ENCODE measurements at places on chromosomes 11 and 22. TPM values are rescaled to one million over a fixed set of nuclear protein-coding genes. Genes with fewer than 3 reads are reported as not detected.
A peak's percentile ranks its signal among the peaks of the same experiment; 100 is the strongest.

- DNase-seq: no peak
Observed at GRCh38 chr11:11038352-11038751, 180.5 kb upstream of the ZBED5 start.

DNA sequence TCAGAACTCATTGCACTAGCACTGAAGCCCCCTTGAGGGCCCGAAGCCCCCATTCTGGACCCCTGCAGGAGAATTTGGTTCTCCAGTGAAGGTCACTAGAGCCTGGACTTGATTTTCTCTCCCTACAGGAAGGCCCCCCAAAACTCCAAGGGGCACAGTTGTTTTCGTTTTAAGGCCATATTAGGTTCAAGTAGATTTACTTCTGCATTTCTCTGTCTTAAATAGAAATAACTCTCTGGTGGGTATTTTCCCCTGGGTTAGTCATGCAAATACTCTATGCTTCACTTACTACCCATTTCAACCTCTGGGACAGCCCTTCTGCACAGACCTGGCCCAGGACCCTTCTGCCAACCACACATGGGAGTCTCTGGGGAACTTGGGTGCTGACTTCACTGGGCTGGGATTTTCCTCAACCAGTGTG, 41.6 kb downstream of the WEE1 start:
- DNase-seq: no peak

DNA sequence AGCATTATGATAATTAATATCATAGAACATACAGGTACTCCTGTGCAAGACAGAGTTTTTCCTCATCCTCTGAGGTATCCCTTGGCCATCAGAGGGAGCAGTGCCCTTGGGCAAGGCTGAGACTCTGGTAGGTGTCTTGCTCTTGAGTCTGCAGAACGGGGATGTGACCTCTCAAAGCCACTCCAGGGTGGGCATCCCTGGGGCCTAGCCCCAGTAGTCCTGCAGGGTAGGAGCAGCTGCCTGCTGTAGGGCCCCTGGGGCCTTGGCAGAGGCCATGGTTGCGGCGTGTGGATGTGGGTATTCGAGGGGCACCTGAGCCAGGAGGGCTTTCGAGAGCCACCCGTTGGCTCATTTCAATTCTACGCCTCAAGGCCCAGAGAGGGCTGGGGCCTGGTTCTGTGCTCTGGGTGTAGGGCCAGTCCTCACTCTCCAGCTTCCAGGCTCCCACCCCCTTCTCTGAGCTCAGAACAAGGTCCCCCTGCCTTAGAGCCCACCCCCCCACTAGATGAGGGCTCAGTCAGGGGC, 7.7 kb upstream of the OMP start:
- no peak for DNase-seq

DNA sequence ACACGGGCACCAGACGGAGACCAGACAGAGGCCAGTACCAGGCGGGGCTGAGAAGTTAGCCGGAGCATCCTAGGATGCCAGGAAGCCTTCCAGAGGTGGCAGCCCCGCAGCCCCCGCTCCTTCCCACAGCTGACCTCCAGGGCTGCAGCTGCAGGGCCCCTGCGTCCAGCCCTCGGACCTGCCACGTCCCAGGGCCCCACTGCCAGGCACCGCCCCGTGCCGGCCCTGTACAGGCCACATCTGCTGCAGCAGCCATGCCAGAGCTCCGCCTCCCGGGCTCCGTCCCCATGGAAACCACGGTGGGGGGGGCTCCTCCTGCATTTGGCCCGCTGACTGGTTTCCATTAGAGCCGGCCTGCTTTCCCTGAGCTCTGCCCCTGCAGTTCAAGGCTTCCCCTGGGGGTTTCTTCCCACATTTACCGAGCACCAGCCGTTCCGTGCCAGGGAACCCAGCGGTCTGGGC, 62.5 kb upstream of the PPARA start:
- peak; percentile 91 for DNase-seq

GRCh38 chr11:111419641-111420327, 40.7 kb upstream of the POU2AF1 start:
- no peak for DNase-seq

DNA sequence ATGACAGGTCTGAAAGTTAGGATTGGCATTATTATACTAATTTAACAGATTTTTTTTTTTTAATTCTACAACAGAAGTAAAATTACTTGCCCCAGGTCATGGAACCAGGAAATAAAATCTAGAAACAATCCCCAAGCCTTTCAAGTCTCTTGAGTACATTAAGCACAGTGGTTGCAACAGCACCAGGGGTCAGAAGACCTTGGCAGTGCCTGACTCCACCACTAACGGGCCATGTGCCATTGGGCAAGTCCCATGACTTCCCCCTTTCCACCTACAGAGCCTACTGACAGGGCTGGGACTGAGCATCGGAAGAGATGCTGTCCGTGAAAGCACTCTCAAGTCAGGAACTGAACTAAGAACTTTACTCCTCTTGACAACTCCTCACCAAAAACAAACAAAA, 98.6 kb upstream of the AKIP1 start:
- no peak for DNase-seq

DNA sequence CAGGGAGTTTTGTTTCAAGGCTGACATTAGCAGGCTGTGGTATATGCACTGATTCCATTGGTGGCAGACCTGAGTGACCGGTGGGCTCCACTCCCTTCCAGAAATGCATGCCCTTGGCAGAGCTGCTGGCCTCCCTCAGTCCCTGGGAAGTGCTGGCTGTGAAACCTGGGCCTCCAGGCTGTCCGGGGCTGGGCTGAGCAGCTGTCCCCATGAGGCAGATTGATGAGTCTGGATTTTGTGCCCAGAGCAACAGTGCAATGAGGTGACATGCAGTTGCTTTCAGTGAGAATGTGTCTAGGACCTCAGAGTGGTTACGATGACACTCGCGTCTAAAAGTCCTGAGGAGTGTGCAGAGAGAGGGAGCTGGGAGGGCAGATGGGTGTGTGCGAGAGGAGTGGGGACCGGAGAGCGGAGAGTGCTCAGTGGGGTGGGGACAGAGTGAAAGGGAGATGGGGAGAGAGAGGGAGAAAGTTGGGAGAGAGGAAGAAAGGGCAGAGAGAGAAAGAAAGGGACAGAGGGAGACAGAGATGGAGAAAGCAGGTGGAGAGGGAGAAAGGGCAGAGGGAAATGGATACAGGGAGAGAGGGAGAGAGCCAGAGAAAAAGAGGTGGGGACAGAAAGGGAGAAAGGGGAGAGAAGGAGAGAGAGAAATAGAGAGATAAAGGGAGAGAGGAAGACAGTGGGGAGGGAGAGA, 978.3 kb downstream of the BRD1 start:
- DNase-seq: no peak

- no peak for DNase-seq
Observed at GRCh38 chr11:68773521-68774193, 22.3 kb upstream of the TESMIN start.

- DNase-seq: no peak
Observed at GRCh38 chr11:97454988-97455387, 1065.2 kb downstream of the JRKL start.

- DNase-seq: no peak
Observed at GRCh38 chr11:61023086-61023965, 51.8 kb downstream of the CD6 start.

- no peak for DNase-seq
Observed at GRCh38 chr11:73380897-73381410, 4.8 kb downstream of the RELT start.

- no peak for DNase-seq
Observed at GRCh38 chr11:121035169-121035755, 11.4 kb downstream of the TBCEL start.

DNA sequence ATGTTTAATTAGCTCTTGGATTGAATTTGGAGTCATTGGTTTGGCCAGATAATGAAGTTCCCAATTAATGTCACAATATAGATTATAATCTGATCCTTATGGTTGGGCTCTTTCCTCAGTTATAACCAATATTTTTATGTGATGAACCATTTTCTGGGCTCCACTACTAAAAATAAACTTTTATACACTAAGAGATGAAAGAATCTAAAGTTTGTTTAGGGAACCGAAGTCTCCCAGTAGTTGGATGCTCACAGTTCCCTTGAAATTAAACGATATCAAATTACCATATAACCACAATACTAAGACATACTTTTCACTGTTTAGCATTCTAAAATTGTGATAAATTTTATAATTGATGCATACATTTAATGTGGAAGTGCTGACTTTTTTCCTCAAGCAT, 47.0 kb upstream of the ARHGAP42 start:
- DNase-seq: no peak

DNA sequence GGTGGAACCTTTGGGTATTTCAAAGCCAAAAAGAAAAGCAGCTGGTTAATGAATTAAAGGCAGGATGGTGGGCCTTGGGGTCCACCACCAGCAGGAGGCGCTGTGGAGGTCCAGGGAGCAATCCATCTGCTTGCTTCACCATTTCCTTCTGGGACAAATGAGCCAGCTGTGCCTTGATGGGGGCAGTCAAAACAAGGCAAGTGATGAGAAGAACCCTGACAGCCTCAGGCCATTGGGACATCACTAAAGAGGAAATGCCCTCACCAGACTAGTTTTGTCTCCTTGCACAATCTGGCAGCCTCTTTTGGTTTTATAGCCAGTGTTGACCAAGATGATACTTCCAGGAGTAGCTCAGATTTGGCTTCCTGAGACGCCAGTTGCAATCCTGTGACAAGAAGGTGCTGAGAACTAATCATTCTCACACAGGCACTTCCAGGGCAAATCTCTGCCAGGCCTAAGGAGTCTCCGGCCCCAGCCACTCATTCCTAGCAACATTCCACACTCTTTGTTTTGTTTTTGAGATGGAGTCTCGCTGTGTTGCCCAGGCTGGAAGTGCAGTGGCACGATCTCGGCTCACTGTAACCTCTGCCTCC, 38.2 kb upstream of the WEE1 start:
- no peak for DNase-seq

- no peak for DNase-seq
Observed at GRCh38 chr11:131204765-131205380, 165.5 kb upstream of the NTM start.

- no peak for DNase-seq
Observed at GRCh38 chr22:29663180-29663821, 56.5 kb upstream of the CABP7 start.

- DNase-seq: no peak
Observed at GRCh38 chr11:13702071-13702470, 33.6 kb downstream of the FAR1 start.

DNA sequence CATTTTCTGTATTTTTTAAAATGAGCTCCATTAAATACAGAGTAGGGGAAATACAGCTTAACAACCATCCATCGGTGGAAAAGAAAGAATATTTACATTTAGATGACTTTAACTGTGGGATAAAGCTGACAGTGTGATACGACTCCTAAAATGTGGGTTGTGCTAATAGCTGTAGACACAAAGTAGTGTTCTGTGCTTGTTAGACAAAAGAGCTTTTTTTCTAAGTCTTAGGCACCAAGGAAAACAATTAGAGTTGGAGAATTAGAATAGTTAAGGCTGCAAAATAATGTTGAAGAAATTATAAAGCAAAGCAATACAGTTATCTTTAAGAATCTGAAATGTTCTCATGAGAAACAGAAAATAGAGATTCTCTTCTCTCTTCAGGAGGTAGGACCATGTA, 307.7 kb upstream of the KIRREL3 start:
- DNase-seq: no peak

- peak; percentile 61 for DNase-seq
Observed at GRCh38 chr11:406796-407650, 7.8 kb downstream of the SIGIRR start.

DNA sequence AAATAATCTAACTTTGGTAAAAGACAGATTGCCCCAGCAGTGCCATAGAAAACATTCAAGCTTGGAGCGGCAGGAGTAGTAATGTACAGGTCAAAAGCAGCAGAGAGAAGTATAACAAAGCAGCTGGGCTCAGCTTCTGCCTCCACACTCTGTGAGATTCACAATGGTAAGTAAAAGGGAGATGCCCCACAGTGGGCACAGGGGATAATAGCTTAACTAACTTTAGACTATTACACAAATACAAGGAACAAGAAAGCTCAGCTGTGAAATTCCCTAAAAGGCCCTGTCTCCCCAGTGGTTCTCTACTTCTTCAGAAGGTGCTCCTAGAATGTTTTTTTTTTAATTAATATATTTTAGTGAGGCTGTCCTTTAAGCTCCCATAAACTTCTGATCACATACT, 28.0 kb downstream of the RDX start:
- no peak for DNase-seq

DNA sequence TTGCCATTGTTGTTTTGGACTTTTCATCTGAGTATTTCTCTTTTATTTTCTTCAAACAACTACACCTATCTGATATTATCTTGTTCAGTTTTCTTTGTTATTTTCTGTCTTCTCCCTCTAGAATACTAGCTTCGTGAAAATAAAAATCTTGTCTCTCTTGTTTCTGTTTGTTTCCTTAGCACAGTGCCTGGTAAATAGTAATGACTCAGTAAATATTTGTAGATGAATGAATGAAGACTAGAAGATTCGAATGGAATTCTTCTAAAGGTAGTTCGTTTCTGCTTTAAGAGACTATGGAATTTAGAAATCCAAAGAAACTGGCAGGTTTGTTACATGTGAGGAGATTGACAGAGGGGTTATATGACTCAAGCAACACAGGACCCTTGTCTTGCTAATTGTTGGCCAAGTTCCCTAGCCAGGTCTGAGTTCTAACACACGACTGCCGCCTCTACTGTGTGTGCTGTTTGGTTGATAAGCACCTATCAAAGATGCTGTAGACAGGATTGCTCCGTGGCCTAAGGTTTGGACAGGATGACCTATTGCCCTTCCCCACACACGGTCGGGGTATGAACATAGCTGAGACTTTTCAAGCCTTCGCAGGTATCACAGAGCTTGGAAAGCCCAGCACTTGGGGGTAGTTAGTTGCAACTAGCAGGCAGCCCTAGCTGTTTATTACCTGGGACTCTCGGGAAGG, 831 bp upstream of the TMEM135 start:
- no peak for DNase-seq

ASRGL1 gene
- total RNA-seq: 0.81 TPM

MPZL3 gene
- total RNA-seq: not detected

B4GALNT4 gene
- not detected for total RNA-seq

GGTLC2 gene
- not detected for total RNA-seq

LRRN4CL gene
- total RNA-seq: 0.85 TPM

SLC6A5 gene
- not detected for total RNA-seq

MUC5AC gene
- not detected for total RNA-seq

ABTB2 gene
- 0.09 TPM for total RNA-seq

MMP1 gene
- total RNA-seq: 0.29 TPM

ACER3 gene
- total RNA-seq: 13.9 TPM

SYT8 gene
- total RNA-seq: 0.06 TPM

HBG2 gene
- not detected for total RNA-seq

SYTL2 gene
- total RNA-seq: 11.4 TPM

PHOX2A gene
- not detected for total RNA-seq

TP53AIP1 gene
- total RNA-seq: not detected
